Stimulated activated CD8-positive, alpha-beta memory T cell treated with anti-CD3 and anti-CD28 coated beads, Interleukin-2, amount 100 ng/mL, for 48 hours (primary cell): ENCODE measurements at places on chromosomes 11 and 22.

GRCh38 chr11:7021318-7021717 is 1.0 kb downstream of the NLRP14 start:
- DNase-seq, result no peak

GRCh38 chr11:6943131-6943530 is 16.9 kb downstream of the ZNF215 start:
- DNase-seq, result no peak

GRCh38 chr11:69524291-69524882 is 42.9 kb downstream of the LINC01488 start:
- DNase-seq, result no peak

GRCh38 chr11:80993536-80993935 is 1552.7 kb upstream of the TENM4 start:
- no peak for DNase-seq
